Muscle of back (tissue), 13 donors: ENCODE measurements at places on chromosomes 7 and 10. TPM values are rescaled to one million over a fixed set of nuclear protein-coding genes. Genes with fewer than 3 reads are reported as not detected.

DNA sequence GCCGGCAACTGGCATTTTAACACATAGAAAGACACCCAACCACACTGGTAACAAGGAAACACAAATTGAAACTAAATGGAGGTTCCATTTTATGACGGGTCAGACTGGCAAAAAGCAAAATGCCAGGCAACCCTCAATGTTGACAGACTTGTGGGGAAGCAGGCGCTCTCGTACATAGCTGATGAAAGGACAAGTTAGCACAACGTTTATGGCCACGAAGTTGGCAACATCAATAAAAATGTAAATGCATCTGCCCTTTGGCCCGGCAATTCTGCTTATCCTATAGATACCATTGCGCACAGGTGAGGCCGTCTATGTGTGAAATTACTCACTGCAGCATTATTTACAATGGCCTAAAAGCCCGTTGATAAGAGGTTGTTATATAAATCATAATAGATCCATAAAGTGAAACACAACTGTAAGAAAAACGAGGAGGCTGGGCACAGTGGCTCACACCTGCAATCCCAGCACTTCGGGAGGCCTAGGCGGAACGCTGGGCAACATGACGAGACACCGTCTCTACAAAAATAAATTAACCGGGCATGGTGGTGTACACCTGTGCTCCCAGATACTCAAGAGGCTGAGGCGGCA lies 39.8 kb downstream of the FOXL3 start:
- no peak for DNase-seq

GRCh38 chr7:32774541-32774951 lies 117.0 kb downstream of the KBTBD2 start:
- no peak for DNase-seq

GRCh38 chr7:134234216-134234615 lies 82.5 kb downstream of the SLC35B4 start:
- DNase-seq, result no peak

GRCh38 chr10:7192831-7193361 lies 217.9 kb downstream of the SFMBT2 start:
- DNase-seq, result no peak

DNA sequence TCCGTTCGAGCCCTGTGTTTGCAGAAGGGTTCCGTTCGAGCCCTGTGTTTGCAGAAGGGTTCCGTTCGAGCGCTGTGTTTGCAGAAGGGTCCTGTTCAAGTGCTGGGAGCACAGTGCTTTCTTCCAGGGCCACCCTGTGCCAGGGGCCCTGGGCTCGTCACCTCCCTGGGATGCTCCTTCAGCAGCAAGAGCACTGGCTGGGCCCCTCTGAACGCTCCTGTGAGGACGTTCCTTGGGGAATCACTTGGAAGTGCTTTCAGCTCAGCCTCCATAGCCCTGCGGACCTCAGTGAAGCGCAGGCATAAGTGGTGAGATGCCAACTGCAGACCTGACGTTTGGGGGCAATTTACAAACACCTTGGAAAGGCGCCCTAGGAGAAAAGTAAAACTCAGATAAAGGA lies 103.6 kb downstream of the DYNC2I1 start:
- no peak for DNase-seq

DNA sequence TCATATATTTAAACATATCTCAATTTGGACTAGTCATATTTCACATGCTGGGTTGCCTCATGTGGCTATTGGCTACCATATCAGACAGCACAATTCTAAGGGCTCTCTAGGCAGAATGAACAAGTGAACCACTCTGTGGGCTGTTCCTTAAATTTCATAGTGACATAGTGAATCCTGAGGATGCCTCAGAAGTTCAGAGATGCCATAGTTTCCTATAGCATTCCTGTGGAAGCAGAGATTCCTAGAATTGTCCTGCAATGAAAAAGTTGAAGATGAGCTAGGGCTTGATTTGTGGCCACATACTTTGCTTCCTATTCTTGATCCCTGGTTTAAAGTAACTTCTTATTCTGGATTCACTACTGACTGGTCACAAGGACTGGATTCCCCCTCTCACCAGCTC lies 35.6 kb downstream of the MKX start:
- DNase-seq, result no peak

GRCh38 chr7:148146346-148146745 lies 444.2 kb upstream of the C7orf33 start:
- DNase-seq, result no peak

DNA sequence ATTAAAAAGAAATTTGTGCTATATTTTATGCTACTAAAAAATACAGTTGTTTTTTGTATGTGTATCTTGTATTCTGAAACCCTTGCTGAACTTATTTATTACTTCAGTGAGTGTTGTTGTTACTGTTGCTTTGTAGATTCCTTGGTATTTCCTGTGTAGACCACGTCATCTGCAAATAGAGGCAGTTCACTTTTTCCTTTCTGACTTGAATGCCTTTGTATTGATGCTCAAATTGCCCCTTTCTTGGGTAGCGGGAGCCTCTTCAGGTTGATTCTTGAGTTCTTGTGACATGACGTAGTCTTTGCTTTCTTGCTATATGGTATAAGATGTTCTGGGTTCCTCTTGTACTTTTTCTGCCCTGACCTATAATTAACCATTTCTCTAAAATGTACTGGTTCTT lies 504.1 kb downstream of the SDK1 start:
- no peak for DNase-seq

DNA sequence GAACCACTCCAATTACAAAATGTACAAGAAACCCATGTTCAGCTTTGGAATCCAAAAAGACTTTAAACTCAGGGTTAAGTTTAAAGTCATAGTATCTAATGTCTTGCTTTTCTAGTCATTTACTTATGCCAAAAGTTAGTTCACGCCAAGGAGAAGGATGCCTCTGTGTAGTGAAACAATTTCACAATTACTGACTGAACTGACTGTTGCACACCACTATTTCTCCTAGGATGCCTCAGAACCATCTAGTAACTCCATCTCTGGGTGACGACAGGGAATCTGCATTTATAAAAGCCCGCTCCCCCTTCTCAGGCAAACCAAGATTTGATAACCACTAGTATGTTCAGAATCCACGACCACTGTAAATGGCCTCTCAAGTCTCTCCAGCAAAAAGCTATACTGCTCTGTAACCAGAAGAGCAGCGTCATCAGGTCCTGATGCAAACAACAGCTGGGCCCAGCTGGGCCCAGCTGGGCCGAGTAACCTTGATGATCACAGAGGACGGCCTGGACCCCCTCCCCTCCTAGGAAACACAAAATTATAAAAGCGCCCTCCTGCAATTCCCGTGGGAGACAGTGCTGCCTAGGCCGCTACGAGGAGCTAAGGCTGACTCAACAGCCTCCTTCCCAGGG lies 680 bp upstream of the ADO start:
- DNase-seq, result no peak

GRCh38 chr7:98251601-98252424 lies at the start of gene TECPR1:
TECPR1 (minus strand) TSS chr7:98252232; CDS start chr7:98246146, 6,086 bp downstream.
- DNase-seq, result peak; percentile 97

DNA sequence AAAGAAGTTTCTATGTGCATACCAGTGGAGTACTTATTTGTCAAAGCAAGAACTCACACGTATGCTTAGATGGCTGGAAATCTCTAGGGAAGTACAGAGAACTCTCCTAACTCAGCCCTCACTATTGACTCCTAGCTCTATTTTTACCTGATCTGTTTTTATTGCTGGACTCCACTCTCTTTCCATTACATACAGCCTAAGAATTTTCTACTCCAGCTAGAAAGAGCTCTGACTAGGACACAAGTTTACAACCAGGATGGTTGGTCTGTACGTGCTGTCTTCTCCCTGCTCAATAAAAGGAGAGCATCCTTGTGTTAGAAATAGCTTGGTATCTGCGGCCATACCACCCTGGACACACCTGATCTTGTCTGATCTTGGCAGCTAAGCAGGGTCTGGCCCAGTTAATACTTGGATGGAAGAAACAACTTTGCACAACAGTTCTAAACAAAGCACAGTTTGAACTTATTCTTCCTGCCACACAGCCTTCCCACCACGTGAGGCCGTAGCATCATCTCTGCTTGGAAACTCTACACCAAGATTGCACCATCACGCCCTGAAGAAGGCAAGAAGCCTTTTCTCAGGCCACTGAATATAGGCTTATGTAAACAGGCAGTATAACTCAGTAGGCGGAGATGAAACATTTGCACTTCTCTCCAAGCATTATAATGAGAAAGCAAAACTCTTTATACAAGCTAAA lies 50.7 kb downstream of the KCNMA1 start:
- DNase-seq, result no peak

- no peak for DNase-seq
Measured at GRCh38 chr7:91025906-91026390, 238.3 kb upstream of the FZD1 start.

GRCh38 chr10:126243971-126244370 lies 144.3 kb downstream of the ADAM12 start:
- no peak for DNase-seq

DNA sequence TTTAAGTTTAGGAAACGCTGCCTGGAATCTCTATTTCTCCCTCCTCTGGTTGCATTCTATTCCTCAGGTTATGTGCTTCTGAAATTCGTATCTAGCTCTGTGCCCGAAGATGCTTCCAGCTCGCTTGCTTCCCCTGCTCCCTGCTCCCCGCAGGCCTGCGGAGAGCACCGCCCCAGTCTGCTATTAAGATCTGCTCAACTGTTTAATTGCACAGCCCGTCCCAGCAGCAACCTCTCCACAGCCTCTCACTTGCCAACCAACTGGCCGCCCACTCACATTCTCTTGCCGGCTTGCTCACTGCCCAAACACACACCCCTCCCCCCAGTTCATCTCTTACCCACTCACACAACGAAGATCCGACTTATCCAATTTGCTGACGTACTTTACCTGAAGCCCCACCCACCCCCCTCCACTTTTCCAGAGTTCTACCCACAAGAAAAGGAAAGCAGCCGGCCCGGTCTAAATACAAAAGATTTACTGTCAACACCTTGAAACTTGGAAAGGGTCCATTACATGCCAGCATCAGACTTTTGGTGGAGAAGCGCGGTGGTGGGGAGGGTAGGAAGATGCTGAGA lies 167.3 kb upstream of the KLF14 start:
- DNase-seq, result peak; percentile 52

DNA sequence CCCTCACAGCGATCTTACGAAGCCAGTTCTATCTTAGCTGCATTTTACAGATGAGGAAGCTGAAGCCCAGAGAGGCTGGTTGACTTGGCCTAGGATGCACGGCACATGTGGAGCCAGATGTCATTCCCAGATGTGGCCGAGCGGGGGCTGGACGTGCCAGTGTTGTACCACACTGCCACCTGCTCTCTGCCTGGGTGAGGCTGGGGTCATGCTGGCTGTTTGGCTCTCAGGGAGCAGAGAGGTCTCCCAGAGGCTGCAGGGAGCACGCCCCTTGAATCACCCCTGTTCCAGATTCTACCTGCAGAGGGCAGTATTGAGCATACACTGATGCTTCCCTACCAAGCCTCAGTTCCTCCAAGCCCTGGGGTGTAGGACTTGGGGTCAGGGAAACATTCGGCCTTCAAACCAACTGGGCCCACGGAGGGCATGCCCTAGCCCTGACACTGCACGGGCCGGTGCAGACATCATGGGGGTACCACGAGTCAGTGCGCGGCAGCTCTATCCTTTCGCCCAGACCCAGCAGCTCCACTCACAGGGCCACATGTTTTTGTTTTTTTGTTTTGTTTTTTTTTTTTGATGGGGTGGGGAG lies 3.8 kb upstream of the GTF2IRD1 start:
- peak; percentile 59 for DNase-seq

GRCh38 chr7:23969443-23969842 lies 259.4 kb downstream of the STK31 start:
- no peak for DNase-seq

The ADAP1 gene
- 4.3 TPM for polyA plus RNA-seq

The RBP3 gene
- polyA plus RNA-seq, result 0.13 TPM

The STAMBPL1 gene
- polyA plus RNA-seq, result 10.5 TPM

The ZNF722 gene
- polyA plus RNA-seq, result not detected

The ELMO1 gene
- polyA plus RNA-seq, result 29.0 TPM

The PPP1R17 gene
- polyA plus RNA-seq, result not detected

The STX1A gene
- polyA plus RNA-seq, result 11.0 TPM

The TAS2R3 gene
- polyA plus RNA-seq, result 0.26 TPM

The PCLO gene
- 1.2 TPM for polyA plus RNA-seq
